ENCODE measurements at places on chromosomes 16 and 17.

GRCh38 chr16:3152991-3153368 lies 18.2 kb downstream of the ZNF213 start:
- no peaks in the 10 kb centered on the region for H3K36me3 ChIP-seq
- H3K4me3 ChIP-seq, result peak overlapping the region; percentile 94
- peaks cover 7% of the 10 kb centered on the region for H3K4me1 ChIP-seq
- peak overlapping the region; percentile 51 for H3K27ac ChIP-seq

GRCh38 chr16:74623214-74623838 lies 16.4 kb upstream of the GLG1 start:
- DNase-seq, result no peak
- H3K27me3 ChIP-seq, result no peaks in the 10 kb centered on the region
- no peak overlapping the region for H3K4me3 ChIP-seq
- H3K27ac ChIP-seq, result no peak overlapping the region
- no peaks in the 10 kb centered on the region for H3K4me1 ChIP-seq
- peaks cover 31% of the 10 kb centered on the region for H3K36me3 ChIP-seq

DNA sequence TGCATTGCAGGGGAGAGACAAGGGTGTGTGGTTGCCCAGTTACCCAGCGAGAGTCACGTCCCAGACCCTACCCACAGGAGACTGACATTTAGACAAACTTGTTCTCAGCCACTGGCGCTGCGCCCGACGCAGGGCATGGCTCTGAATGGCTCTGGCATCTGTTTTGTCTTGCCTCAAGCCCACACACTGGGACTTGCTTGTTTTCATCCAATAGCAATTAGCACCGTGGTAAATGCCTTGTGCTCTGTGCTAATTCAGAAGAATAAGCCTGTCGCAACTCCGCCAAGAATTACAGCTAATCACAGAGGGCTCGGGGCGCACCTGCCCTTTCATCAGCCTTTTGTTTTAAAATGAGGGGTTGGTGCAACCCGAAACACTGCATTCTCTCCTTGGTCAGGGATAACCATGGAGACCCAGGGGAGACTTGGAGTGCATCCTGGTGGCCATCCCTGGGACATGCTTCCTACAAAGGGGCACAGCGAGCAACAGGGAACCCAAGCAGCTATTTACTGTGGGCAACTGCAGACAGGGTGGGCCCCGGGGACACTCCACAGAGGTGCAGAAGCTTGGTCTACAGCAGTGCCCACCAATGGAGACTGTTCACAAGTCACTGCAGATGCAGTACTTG lies 220.6 kb upstream of the ZFHX3 start:
- no peak overlapping the region for H3K27ac ChIP-seq
- H3K27me3 ChIP-seq, result no peaks in the 10 kb centered on the region

GRCh38 chr17:57965521-57966160 lies 10.4 kb upstream of the CUEDC1 start:
- no peaks in the 10 kb centered on the region for H3K27me3 ChIP-seq
- H3K27ac ChIP-seq, result no peak overlapping the region
- H3K36me3 ChIP-seq, result no peaks in the 10 kb centered on the region
- H3K4me3 ChIP-seq, result no peak overlapping the region
- no peaks in the 10 kb centered on the region for H3K4me1 ChIP-seq

- DNase-seq, result no peak
- H3K4me1 ChIP-seq, result no peaks in the 10 kb centered on the region
- H3K27ac ChIP-seq, result no peak overlapping the region
- H3K4me3 ChIP-seq, result no peak overlapping the region
- H3K27me3 ChIP-seq, result no peaks in the 10 kb centered on the region
Observed at GRCh38 chr17:9818760-9819159, 3.1 kb downstream of the GSG1L2 start.

DNA sequence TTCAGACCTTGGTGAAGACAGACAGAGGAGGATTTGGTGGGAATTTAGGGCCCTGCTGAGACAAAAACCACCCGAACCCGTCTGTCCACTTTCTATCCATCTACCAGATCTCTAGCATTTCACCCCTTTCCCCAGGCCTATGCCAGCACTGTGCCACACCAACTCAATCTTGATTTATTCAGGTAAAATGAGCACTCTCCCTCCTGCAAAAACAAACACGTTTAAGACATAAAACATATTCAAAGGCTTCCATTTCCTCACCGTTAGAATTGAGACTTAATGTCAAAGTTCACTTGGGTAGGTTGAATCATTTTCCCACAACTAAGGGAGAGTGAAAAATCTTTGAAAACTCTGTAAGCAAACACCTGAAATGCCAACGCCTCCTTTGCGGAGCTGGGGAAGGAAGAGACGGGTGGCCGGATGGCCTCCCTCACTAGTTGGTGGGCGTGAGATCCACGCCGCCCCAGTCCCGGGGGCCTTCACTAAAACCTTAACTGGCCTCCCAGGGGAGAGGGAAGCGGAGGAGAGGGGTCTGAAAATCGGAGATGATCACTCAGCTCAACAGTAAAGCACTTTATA lies 862 bp downstream of the DCAKD start:
- H3K4me3 ChIP-seq, result peak overlapping the region; percentile 94
- H3K4me1 ChIP-seq, result peaks cover 11% of the 10 kb centered on the region
- no peaks in the 10 kb centered on the region for H3K36me3 ChIP-seq
- H3K27ac ChIP-seq, result peak overlapping the region; percentile 98
- no peak for DNase-seq
- H3K27me3 ChIP-seq, result no peaks in the 10 kb centered on the region

DNA sequence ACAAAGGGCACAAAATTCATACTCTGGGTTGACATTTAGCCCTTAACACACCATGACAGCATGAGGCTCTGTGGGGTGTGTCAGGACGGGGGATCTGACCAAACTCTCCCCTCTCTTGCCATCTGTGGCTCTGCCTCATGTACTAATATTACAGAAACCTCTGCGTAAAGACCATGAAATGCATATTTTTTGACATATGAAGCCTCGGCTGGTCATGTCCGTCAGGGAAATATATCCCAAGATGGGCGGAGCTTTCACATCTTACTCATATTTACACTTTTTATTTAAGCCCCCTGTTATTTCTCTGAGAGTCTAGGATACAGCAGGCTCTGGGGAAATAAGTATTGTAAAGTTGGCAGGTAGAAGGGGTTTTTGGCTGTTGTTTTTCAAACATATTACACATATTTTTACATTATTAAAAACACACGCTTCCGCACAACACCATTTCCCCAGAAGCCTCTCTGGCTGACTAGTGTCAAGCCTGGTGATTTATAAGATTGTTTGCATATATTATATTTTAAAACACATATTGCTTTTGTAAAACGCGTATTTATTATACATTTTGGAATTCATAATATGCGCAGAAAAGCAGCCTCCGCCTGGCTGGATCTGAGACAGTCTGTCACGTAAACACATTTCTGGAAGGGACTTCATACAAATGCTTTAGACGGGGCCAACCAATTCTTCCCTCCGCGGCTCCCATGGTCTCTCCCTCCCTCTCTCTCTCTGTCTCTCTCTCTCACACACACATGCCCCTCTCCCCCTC lies 237.7 kb upstream of the ZFHX3 start:
- H3K27ac ChIP-seq, result no peak overlapping the region
- DNase-seq, result no peak
- H3K4me1 ChIP-seq, result no peaks in the 10 kb centered on the region

- peaks cover 12% of the 10 kb centered on the region for H3K4me1 ChIP-seq
- H3K36me3 ChIP-seq, result peaks cover under 1% of the 10 kb centered on the region
- DNase-seq, result no peak
- H3K27ac ChIP-seq, result no peak overlapping the region
Observed at GRCh38 chr16:21989751-21990150, 11.2 kb downstream of the PDZD9 start.

DNA sequence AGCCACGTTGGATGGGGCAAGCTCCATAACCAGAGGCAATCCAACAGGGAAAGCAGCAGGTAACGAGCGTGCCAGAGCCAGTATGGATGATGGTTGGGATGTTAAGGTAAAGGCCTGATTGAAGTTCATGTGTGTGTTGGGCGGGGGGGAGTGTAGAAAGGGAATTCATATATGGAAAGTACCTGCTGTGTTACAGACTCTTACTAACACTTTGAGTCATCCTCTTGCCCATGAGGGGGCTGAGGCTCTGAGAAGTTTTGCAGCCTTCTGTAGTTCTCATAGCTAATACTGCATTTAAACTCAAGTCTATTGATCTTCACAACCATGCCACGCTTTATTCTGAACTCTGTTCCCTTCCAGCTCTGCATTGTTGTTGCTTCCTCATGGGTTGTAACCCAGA lies 28.5 kb downstream of the SYCE1L start:
- no peaks in the 10 kb centered on the region for H3K4me1 ChIP-seq
- no peak overlapping the region for H3K27ac ChIP-seq

DNA sequence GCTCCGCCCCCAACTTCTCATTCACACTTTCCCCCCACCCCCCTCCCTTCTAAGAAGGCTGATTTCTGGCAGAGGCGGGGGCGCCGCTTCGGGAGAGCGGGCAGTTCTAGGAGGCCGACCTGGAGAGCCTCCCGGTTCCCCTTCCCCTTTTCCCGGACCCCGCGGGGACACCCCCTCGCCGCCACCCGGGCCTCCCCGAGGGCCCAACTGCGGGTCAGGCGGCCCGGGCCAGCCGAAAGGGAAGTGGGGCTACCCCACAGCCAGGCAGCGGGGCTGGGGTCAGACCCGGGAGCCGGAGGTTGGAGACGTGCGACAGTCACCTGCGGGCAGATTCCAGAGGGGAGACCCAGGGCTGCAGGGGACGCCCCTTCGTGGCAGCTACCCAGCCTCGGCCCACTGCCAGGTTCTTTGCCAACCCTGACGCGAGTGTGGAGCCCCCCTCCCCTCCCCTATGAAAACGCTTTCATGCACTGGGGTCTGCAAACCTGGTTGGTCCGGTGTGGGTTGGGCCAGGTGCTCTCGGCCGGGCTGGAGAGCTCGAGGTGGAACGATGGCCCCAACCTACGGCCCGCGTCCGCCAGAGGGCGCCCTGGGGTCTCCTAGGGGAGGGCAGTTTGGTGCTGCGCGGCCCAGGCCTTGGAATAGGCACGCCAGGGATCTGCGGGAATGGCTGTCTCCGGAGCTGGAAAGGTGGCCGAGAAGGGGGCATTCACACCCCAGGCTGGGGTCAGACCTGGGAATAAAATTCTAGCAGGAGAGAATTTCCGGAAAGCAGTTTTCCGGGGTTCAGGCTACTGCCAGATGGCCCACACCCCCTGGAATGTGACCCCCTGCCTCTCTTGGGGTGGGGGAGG lies 721 bp upstream of the SOCS3 start:
- H3K4me3 ChIP-seq, result peak overlapping the region; percentile 97
- peaks cover 21% of the 10 kb centered on the region for H3K4me1 ChIP-seq
- H3K27me3 ChIP-seq, result no peaks in the 10 kb centered on the region
- no peak for DNase-seq
- peaks cover 10% of the 10 kb centered on the region for H3K36me3 ChIP-seq

GRCh38 chr17:489758-490329 lies 137.2 kb upstream of the RPH3AL start:
- no peaks in the 10 kb centered on the region for H3K27me3 ChIP-seq
- H3K36me3 ChIP-seq, result no peaks in the 10 kb centered on the region
- H3K27ac ChIP-seq, result no peak overlapping the region
- peaks cover 2% of the 10 kb centered on the region for H3K4me1 ChIP-seq
- H3K4me3 ChIP-seq, result peak overlapping the region; percentile 89
- DNase-seq, result no peak

DNA sequence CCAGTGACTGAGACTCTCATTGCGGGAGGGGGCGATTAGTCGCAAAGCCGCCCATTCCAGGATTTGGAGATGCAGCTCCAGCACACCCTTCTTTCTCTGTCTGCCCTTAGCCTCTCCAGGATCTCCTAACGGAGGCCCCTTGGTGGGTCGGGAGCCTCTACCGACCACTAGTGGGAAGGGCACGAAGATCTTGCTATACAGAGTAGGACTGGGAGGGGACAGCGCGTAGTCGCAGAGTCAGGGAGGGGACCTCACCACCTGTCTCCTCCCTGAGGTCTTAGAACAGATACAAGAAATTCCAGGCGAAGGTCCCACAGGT lies 588 bp upstream of the SMTNL2 start:
- H3K36me3 ChIP-seq, result no peaks in the 10 kb centered on the region
- no peak overlapping the region for H3K27ac ChIP-seq
- H3K4me3 ChIP-seq, result peak overlapping the region; percentile 68
- H3K4me1 ChIP-seq, result peaks cover 5% of the 10 kb centered on the region

DNA sequence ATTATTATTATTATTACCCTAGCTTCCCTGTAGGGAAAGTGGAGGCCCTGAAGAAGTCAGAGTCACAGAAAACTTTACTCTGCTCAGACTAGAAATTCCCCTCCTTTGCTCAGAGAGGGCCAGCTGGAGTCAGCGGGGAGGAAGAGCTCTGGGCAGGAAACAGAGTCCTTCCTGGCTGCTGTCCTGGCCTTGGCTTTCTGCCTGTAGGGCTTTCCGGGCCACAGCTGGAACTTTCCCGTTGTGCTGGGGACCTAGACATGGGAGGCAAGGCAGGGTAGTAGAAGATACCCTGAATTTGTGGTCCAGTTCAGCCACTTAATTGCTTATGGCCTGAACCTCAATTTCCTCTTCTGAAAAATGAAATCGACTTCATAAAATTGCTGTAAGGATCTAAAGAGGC lies 14.0 kb upstream of the CCL2 start:
- no peak overlapping the region for H3K4me3 ChIP-seq
- H3K4me1 ChIP-seq, result peaks cover 33% of the 10 kb centered on the region
- no peaks in the 10 kb centered on the region for H3K36me3 ChIP-seq
- no peaks in the 10 kb centered on the region for H3K27me3 ChIP-seq
- H3K27ac ChIP-seq, result no peak overlapping the region

- peak overlapping the region; percentile 24 for H3K27ac ChIP-seq
- DNase-seq, result no peak
- no peaks in the 10 kb centered on the region for H3K27me3 ChIP-seq
- peak overlapping the region; percentile 20 for H3K4me3 ChIP-seq
Observed at GRCh38 chr17:29393436-29393835, 3.3 kb downstream of the TAOK1 start.

DNA sequence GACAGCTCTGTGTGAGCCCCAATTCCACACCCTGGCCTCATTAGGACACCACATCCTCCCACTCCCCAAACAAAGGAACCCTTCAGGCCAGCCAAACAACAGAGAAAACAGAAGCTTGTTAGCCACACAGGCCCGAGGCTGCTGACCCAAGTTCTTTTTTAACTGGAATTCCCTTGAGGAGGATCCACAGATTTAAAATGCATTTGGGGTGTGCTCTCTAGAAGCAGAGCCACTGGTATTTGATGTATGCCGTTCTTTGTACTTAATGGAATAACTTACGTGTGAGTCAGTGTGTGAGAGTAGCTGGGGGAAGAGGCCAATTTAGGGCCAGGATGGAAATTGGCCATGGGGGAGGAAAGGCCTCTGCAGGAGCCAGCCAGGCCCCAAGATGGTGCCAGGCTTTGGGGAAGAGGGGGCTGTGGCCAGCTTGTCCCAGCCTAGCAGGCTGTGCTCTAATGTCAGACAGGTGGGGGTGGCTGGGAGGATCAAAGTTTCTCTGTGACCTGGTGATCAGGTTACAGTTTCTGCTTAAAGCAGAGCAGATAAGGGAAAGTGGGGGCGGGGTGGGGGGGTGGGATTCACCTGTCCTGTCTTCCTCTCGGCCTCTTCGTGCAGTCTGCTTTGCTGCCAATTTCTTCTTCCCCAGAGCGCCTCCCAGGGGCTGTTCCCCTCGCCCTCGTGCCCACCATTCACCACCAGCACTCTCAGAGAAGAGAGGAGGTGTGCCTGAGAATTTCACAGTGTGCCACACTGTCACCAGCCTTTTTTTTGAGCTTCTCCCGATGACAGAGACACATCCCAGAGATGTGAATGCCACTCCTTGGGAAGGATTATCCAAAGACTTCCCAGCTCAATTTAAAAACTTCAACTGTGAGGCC lies 50.8 kb downstream of the TOM1L2 start:
- peaks cover 14% of the 10 kb centered on the region for H3K4me1 ChIP-seq
- no peak overlapping the region for H3K27ac ChIP-seq
- DNase-seq, result no peak
- H3K4me3 ChIP-seq, result no peak overlapping the region

GRCh38 chr16:73154063-73154870 lies 106.3 kb upstream of the ZFHX3 start:
- peak overlapping the region; percentile 4 for H3K27ac ChIP-seq
- no peak overlapping the region for H3K4me3 ChIP-seq
- H3K36me3 ChIP-seq, result no peaks in the 10 kb centered on the region
- H3K27me3 ChIP-seq, result no peaks in the 10 kb centered on the region
- peaks cover 7% of the 10 kb centered on the region for H3K4me1 ChIP-seq

Data from thoracic aorta (tissue), 2 donors.